OCI-LY7 (cell line): ENCODE measurements at places on chromosomes 6 and 20. TPM values are rescaled to one million over a fixed set of nuclear protein-coding genes. Genes with fewer than 3 reads are reported as not detected.
A peak's percentile ranks its signal among the peaks of the same experiment; 100 is the strongest.

The HCK gene
- total RNA-seq, result 2.2 and 3.2 TPM in 2 replicates

GRCh38 chr6:142332393-142333098 lies 30.7 kb downstream of the ADGRG6 start:
- DNase-seq, result no peak

The SIRPD gene
- total RNA-seq, result not detected in 2 replicates

The HLA-DQB2 gene
- 5.1 and 7.2 TPM in 2 replicates for total RNA-seq

DNA sequence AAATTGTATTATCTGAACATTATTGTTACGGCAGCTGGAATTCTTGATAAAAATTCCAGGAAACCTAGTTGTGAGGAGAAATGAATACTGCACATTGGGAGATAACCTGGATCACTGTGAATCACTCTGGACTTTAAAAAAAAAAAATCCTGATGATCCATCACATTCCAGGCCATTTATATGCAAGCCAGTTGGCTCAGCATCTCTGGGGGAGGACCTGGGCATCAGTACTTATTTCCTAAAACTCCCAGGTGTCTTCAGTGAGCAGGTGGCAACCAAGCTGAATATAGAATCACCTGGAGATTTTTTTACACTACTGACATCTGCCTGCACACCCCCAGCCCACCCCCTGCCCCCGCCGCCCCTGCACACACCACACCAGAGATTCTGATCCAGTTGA lies 39.1 kb upstream of the SIRT5 start:
- DNase-seq, result peak; percentile 52

GRCh38 chr20:51326201-51326819 lies 216.2 kb downstream of the NFATC2 start:
- DNase-seq, result peak; percentile 10

The ITPR3 gene
- 83.5 and 88.6 TPM in 2 replicates for total RNA-seq

DNA sequence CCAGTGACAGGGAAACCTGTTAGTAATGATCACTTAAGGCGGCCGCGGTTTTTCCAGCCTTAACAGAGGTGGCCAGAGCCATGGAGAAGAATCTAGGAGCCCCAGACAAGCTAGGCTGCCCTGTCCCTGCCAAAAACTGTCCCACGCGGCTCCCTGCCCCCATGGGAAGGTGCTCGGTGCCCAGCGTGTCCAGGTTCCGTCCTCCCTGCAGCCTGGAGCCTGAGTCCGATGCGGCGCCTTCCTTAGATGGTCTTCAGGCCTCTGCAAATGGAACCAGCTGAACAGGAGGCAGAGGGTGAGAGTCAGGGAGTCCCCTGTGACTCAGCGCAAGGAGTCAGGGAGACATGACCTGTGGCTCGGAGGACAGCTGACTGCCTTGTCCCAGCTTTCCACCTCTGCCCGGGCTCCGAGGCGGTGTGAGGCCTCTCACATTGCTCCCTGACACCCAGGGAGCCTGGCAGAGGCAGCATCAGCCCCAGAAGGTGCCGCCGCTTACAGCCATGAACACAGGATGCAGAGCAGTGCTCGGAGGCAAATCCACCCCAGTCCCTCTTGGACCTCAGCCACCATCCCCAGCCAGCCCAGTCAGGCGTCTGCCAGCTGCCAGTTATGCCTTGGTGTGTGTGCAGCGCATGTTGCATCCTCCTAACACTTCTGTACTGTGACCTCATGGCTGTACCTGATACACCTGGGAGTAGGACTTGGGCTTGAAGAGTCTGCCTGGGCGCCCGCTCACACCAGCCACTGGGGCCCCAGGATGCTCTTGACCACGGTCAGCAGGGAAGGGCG lies 377.7 kb downstream of the CDH4 start:
- DNase-seq, result no peak

The XKR7 gene
- total RNA-seq, result 0.06 TPM in 1 of 2 replicates, not detected in the other

The SRC gene
- total RNA-seq, result 0.72 and 0.89 TPM in 2 replicates

DNA sequence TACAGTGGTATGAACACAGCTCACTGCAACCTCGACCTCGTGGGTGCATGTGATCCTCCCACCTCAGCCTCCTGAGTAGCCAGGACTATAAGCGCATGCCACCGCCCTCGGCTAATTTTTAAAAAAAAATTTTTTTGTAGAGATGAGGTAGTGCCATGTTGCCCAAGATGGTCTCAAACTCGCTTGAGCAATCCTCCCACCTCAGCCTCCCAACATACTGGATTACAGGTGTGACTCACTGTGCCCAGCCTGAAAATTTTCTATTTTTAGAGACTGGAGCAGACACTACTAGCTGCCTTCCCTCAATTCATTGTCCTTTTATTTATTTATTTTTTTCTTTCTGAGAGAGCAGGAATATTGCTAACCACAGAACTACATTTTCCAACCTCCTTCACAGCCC lies 20.3 kb upstream of the GTF3C6 start:
- DNase-seq, result no peak

- DNase-seq, result no peak
Observed at GRCh38 chr20:62085206-62085605, 19.5 kb upstream of the TAF4 start.

GRCh38 chr6:139251045-139251690 lies 40.6 kb downstream of the TXLNB start:
- no peak for DNase-seq

DNA sequence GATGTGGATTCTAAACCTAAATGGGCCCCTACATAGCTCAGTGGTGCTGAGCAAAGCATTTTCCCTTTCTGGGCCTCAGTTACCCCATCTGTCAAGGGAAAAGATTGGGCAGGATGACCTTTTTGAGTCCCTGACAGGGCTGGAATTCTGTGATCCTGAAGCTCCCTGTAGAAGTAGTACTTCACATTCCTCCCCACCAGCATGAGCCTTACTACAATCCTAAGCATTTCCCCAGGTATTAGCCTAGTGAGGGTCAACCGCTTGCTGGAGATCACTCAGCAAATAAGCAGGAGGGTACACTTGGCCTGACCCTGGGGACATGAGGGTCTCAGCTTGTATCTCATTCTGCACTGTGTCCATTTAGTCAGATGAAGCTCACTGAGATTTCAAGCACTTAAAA lies 13.4 kb downstream of the NDRG3 start:
- no peak for DNase-seq

- no peak for DNase-seq
Observed at GRCh38 chr6:168273441-168274036, 46.0 kb downstream of the DACT2 start.

GRCh38 chr6:10481101-10481500 lies 40.0 kb upstream of the GCNT2 start:
- DNase-seq, result no peak

The FKBP1C gene
- 0.39 TPM in 1 of 2 replicates, not detected in the other for total RNA-seq

GRCh38 chr6:53032849-53033248 lies 32.4 kb upstream of the FBXO9 start:
- DNase-seq, result no peak

GRCh38 chr6:11433860-11434259 lies 103.7 kb upstream of the TMEM170B start:
- DNase-seq, result no peak

- DNase-seq, result no peak
Observed at GRCh38 chr6:41352907-41353306, 17.5 kb downstream of the NCR2 start.

The IL20RA gene
- total RNA-seq, result not detected in 2 replicates
